ENCODE measurements at places on chromosomes 4 and X. TPM values are rescaled to one million over a fixed set of nuclear protein-coding genes. Genes with fewer than 3 reads are reported as not detected.

CT45A8 gene
- not detected for total RNA-seq

EVC gene
- 13.4 TPM for total RNA-seq

FGF13 gene
- not detected for total RNA-seq

LINC00632 gene
- total RNA-seq, result 2.0 TPM

TMSB15C gene
- total RNA-seq, result 0.07 TPM

JCHAIN gene
- not detected for total RNA-seq

IL1RAPL1 gene
- not detected for total RNA-seq

DGKK gene
- not detected for total RNA-seq

TAF1 gene
- 15.0 TPM for total RNA-seq
